Non-pigmented ciliary epithelial cell (primary cell): ENCODE measurements at places on chromosomes 3 and 15.

- DNase-seq, result no peak
Observed at GRCh38 chr3:151800431-151800830, 13.5 kb upstream of the AADAC start.

DNA sequence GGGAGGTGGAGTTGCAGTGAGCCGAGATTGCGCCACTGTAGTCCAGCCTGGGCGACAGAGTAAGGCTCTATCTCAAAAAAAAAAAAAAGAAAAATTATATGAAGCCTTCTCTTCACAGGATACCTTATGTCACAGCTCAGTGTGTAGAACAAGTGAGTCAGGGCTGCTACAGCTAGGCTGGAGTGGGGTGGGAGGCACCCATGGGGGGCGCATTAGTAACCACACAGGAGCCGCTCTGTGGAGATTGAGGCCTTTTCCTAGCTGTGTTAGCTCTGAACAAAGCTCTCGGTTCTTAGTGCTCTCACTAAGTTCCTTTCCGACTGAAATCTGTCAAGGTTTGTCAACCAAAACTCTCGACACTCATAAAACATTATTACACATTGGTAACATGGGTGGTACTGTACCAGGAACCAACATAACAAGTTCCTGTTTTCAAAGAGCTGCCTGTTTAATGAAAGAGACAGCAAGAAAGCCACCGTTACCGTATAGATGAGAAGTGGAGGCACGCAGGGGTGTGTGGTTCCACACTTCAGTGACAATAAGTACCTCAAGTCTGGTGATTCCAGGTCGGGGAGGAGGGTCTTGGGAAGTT lies 4.5 kb downstream of the LRRC31 start:
- DNase-seq, result no peak

GRCh38 chr3:24229468-24230221 lies 265.0 kb downstream of the THRB start:
- no peak for DNase-seq

DNA sequence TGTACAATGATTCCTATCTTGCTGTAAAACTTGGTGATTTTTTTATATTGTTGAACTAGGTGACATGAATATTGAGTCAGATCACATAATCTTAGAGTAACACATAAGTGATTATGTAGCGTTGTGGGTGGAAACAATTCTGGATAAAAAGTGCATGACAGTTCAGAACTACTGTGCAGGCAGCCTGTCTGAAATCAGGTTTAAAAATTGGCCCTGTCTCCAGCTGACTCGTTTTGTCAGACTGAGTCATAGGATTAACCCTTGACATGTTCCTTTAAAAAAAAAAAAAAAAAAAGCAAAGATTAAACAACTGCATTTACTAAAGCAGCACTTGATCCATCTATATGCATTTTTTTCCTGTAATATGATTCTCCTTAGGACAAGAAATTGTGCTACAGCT lies 160.0 kb upstream of the CGNL1 start:
- peak; percentile 85 for DNase-seq

DNA sequence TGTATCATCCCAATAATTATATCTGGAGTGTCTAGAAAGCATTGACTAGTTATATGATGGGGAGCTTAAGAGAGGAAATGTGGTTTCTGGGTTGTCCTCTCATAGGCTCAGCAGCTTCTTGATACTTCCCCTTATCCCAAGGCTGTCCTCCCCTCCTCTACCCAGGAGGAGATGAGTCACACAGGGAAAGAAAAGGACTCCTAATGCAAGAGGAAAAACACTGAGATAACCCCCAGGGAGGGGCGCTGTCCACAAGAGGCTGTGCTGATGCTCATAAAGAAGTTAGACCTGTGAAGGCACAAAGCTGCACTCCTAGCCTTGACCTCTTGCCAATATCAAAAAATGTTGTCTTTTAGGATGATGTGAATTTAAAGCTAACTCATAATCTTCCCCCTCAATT lies 28.8 kb upstream of the GYG1 start:
- DNase-seq, result peak; percentile 68

DNA sequence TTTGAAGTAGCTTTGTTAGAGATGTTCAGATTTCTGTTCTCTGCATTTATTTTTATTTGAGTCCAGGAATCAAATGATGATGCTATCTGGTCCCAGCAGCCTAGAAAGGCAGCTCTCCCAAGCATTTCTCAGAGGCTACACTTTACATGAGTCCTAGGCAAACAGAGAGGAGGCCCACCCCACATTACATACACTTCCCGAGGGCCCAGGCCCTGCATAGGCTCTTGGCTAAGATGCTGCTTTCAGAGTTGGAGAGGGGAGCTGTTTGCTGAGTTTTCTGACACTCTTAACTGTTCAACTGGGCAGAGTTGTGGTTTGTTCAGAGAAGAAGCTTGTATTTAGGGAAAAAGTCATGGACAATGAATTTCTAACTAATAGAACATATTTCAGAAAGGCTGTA lies 117.9 kb upstream of the RGMA start:
- no peak for DNase-seq

DNA sequence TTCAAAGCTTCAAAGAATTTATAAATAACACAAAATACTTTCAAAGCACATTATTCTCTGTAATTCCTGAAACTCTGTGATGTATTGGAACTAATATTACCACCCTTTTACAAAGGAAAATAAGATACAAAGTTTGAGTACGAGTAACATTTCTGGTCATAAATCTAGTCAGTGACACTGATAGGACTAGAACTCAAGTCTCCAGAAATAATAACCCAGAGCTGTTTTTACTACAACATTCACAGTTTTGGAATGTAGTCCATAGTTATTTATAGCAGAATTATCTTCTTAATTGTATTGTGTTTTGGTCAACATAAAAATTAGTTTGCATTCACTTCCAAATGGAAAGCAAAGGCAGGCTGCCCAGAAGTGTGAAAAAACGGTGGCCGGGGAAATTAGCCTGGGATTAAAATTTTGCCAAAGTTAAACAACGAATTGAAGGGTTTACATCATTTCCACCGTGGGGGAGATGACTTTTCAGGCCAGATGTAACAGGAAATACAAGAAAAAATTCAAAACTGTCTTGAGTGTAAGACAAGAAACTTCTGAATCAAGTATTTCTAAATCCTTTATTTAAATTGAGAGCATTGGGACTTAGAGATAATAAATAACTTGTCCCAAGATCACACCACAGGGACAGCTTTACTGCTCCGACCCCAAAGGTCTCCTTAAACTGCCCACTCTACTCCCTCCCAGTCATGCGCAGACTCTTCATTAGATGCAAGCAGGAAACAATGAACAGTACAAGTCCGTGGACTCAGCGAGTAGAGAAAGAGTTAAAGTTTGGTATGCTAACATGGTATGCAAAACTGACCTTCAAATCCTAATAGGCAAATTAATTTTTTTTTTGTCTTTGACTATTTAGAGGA lies 74.3 kb upstream of the VGLL4 start:
- DNase-seq, result no peak

- DNase-seq, result no peak
Observed at GRCh38 chr3:161392853-161393252, 21.5 kb upstream of the SPTSSB start.
